ENCODE measurements at places on chromosomes 12 and 14.

DNA sequence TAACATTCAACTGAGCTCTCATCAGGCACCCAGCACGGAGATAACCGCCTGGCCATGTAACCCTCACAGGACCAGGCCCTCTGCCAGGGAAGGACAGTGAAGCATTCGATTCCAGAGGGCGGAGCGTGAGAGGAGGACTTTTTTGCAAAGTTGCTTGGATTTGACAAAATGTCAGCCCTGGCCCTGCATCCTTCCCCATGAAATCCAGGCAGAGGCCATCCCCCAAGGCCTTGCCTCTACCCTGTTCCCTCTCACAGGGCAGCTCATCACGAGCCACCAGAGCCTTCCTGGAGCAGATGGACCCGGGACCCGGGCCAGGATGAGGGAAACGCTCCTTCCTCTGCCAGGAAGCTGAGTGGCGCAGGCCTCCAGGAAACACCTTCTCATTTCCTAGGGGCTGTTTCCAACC is 17.0 kb downstream of the CAMKK2 start:
- no peak for DNase-seq

DNA sequence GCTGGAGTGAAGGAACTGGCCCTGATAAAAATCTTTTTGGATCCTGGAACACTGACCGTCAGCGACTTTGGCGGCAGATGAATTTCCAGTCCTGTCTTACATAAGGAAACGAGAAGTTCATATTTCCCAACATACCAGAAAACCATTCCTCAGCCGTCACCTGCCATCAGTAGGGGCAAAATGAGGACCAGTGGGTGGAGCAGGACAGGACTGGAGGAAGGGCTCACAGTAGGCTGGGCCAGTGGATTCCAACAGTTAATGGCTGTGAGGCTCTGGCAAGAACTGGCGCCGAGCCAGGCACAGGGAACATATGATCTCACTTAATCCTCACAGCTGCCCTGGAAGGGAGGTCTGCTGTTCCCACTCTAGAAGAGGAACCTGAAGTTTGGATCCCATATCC is 67.2 kb upstream of the FAM181A start:
- no peak for DNase-seq

- DNase-seq = no peak
Measured at GRCh38 chr12:124210991-124211577, 83.8 kb upstream of the RFLNA start.

DNA sequence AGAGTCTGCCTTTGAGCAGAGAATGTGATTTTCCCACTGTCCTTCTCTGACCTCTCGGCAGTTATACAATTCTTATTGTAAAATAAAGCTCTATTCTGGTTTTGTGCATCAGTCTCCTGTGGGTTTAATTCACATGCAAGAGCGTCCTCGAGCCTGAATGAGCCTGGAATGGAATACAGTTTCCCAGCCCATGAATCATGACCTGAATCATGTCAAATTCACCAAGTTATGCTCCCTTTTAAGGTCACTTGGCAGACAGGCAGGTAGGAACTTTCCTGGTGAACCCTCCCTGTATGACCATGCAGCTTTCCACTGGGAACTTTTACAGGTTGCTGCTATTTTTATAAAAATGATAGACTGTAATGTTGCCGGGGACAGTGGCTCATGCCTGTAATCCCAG is 41.7 kb downstream of the BICD1 start:
- no peak for DNase-seq

- peak; percentile 15 for DNase-seq
Measured at GRCh38 chr12:26938701-26939062, 412 bp downstream of the FGFR1OP2 start.

- no peak for DNase-seq
Measured at GRCh38 chr14:102225936-102226335, 79.0 kb downstream of the MOK start.

DNA sequence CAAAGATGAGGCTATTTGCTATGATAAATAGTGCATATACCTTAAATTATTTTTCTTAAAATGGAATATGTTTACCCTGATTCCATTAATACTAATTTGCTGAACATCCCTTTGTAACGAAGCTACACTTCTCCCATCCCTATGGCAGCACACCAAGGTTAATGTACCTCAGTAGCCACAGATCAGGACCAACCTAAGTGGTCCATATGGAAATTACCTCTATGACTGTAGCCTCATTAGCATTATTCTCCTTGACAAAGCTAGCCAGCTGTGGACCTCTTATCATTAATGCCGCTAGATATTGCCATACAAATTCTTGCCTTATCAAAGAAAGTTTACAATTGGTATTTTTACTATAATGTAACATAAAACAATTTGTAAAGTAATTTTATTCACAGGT is 76.9 kb upstream of the GARIN2 start:
- DNase-seq = no peak
